ENCODE measurements at places on chromosomes 13 and 19.

- DNase-seq: no peak
Observed at GRCh38 chr19:40163541-40164129, 27.6 kb upstream of the MAP3K10 start.

DNA sequence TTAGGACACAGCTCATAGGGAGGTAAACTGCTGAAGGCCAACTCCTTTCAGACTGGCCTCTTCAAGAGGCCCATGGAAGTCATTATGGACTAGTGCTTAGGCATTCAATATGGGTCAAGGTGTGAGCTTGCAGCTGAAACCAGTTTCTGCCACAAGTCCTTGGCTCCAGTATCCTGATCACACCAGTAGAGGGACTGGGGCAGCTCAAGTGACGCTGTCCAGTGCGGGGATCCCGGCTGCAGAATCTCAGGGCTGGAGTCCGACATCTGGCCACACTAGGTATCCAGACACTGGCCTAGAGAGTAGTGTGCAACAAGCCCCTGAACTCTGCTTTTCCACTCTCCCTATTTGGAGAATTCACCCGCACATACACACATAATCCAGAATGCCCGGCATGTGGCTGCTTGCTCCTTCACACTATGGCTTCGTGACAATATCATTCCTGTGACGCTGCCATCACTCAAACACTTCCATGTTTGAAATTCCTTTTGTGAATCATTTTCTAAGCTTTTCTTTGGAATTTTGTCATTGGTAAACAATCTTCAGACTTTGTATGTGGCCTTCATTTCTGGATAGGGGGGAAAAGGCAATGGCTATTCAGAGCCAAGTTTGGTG lies 425.1 kb downstream of the EFNB2 start:
- DNase-seq: no peak

- no peak for DNase-seq
Observed at GRCh38 chr13:46071590-46072249, 19.2 kb upstream of the ZC3H13 start.

DNA sequence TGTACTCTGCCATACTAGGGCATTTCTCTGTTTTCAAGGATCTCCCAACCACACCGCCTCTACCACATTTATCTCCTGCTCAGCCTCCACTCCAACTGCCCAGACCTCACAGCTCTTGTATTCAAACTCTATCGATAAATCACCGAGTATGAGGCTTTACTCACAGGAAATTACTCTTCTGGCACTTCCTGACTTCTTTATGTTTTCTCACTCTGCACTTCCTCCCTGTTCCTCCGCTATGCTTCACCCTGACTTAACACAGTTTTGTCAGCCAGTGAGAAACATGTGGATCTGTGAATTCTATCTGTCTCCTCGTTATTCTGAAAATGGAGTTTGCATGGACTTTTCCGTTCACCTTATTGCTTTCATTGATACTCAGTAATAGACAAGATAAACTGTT lies 2.6 kb upstream of the CARD8 start:
- no peak for DNase-seq

- DNase-seq: no peak
Observed at GRCh38 chr13:83810136-83810535, 72.1 kb downstream of the SLITRK1 start.

- DNase-seq: no peak
Observed at GRCh38 chr19:53659292-53659691, 27.5 kb downstream of the DPRX start.

DNA sequence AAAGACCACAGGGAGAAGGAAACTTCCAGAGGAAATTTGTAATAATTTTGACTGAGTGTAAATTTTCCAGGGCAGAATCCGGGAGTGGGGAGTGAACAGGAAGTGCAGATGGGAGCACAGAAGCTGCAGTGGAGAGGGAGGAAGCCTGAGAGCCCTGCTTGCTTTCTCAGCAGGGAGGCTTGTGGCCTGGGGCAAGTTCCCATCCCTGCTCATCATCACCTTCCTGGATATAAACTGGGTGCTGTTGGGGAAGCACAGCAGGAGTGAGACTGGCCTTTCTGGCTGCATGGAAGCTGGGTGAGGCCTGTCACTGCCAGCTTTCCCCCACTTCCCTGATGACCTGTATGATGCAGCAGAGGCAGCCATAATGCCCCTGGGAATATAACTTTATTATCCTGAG lies 532.9 kb downstream of the SLITRK6 start:
- no peak for DNase-seq

GRCh38 chr13:94454906-94455305 lies 24.6 kb downstream of the DCT start:
- DNase-seq: no peak

- no peak for DNase-seq
Observed at GRCh38 chr19:35170359-35171061, 16.0 kb downstream of the FXYD5 start.

GRCh38 chr19:18418483-18419194 lies 559 bp upstream of the SSBP4 start:
- DNase-seq: no peak

All from stimulated activated CD8-positive, alpha-beta memory T cell treated with anti-CD3 and anti-CD28 coated beads, Interleukin-15, amount 100 ng/mL, for 1 hour (primary cell).